BE2C (cell line): ENCODE measurements at places on chromosomes 3 and 15.

DNA sequence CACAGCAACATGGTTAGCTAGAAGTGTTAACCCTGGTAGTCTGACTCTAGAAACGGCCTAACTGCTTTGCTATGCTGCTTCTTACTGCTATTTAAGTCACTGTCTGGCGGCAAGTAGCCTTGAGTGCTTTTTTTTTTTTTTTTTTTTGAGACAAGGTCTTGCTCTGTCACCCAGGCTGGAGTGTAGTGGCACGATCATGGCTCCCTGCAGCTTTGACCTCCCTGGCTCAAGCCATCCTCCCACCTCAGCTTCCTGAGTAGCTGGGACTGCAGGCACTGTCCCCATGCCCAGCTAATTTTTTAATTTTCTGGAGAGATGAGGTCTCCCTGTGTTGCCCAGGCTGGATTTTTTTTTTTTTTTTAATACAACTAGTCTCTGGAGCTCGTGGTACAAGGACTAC is 93.2 kb downstream of the ITPR1 start:
- no peak for DNase-seq

DNA sequence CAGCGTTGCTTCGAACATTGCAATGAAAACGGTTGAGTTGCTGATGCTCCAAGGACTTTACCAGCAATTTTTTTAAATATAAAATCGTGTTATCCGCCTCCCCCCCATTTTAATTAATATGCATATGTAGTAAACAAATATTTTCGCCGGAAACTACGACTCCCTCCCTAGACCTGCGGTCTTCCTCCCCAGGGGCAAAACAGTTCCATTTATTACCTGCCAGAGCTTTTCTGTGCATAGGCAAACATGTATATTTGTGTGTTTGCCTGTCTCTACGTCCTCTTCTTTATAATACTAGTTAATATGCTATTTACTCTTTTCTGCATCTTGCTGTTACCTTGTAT is 593 bp upstream of the RSL24D1 start:
- DNase-seq = no peak

- no peak for DNase-seq
Measured at GRCh38 chr15:90879730-90880366, 4.5 kb upstream of the FES start.

DNA sequence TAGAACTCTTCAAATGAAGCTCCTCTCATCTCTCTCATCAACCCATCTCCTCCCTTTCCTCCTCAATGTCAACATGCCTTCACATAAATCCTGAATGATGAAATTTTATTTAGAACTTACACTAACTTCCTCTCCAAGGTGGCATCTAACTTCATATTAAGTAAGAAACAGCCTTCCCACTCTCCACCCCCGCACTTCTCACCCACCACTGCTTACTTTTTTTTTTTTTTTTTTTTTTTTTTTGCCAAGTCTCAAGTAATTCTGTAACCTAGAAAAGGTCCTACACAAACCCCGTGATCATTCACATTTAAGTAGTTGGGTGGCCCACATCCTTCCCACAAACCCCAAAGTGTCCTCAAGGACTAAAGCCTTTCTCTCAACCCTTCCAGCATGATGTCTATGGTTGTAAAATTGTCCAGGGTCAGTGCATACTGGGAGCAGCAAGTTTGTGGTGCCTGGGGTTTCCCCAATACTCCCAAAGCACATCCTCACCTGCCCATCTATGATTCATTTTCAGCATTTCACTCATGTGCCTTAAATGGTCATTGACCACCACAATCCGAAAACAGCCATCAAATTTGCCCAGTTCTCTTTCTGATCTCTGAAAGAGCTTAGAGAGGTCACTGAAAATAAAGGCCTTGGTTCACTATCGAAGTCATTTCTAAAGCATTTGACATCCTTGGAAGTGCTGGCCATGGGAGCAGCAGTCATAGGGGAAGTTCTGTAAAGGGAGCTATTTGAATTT is 47.2 kb downstream of the CD86 start:
- no peak for DNase-seq

DNA sequence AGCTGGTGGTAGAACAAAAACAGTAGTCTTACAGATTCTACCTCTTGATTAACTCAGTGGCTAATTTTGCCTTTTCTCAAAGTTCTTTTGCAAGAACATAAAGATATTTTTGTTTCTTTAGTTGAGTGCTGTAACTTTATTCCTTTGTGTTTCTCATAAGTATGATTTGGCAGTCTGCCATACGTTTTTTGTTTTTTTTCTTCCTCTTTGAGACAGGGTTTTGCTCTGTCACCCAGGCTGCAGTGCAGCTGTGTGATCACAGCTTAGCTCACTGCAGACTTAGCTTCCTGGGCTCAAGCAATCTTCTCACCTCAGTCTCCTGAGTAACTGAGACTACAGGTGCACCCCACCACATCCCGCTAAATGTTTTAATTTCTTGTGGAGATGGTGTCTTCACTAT is 22.4 kb downstream of the B3GNT5 start:
- DNase-seq = no peak

DNA sequence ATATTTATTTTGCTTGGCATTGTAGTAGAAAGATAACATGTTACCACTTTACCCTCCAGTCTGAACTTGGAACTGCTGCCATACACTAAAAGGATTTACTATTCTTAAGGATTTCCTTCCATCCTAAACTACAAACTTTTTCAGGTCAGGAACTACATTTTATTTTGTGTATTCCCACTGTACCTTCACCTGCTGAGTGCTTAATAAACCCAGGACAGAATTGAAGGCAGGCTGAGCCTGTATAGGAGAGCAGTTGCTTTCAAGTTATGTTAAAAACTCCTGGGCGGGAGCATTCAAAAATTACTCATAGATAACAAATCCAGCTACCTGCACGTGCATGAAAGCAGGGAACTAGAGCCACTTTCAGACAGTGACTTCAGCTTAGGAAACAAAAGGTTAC is 58.3 kb downstream of the CACNA1D start:
- DNase-seq = no peak

DNA sequence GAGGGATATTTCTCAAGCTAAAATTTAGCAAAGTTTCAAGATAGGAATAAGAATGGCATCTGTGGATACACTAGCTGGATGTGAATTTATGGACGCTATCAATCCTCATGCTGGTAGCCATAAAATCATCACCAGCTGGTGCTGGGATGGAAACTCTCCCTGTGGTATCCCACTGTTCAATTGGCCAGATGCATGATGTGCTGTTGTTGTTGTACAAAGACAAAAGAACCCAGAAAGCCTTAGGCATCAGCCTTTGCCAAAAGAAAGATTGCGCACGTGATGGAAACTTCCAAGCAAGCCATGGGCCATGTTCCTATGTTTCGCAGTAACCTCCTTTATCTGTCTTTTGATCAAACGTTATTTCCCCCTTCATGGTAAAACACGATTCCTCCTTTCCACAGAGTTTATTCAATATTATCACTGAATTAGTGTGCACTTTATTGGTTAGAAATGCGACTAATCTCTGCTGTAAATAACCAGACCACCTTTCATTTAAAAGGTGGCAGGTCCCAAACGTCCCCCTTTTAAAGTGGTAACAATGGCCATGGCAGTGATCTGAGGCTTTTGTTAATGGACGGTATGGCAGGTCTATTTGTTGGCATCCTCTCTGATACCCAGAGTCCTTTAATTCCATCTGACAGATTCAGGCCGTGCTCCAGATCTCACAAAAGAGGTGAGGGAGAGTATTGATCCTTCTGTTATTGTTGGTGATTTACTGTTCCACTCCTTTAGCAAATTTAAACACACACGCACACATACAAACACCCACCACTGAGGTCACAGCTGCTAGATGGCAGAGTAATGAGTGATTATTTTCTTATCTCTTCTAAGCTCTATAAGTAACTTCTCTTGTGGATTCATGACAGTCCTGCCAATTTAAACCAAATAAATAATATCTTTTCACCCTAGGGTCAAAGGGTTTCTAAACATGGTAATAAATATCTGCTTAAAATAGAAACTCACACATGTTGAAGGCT is 291.2 kb upstream of the KCNMB2 start:
- DNase-seq = peak; percentile 51

GRCh38 chr3:26198609-26199008 is 408.7 kb downstream of the OXSM start:
- DNase-seq = no peak

- no peak for DNase-seq
Measured at GRCh38 chr15:64149893-64150578, 1.5 kb upstream of the SNX22 start.

DNA sequence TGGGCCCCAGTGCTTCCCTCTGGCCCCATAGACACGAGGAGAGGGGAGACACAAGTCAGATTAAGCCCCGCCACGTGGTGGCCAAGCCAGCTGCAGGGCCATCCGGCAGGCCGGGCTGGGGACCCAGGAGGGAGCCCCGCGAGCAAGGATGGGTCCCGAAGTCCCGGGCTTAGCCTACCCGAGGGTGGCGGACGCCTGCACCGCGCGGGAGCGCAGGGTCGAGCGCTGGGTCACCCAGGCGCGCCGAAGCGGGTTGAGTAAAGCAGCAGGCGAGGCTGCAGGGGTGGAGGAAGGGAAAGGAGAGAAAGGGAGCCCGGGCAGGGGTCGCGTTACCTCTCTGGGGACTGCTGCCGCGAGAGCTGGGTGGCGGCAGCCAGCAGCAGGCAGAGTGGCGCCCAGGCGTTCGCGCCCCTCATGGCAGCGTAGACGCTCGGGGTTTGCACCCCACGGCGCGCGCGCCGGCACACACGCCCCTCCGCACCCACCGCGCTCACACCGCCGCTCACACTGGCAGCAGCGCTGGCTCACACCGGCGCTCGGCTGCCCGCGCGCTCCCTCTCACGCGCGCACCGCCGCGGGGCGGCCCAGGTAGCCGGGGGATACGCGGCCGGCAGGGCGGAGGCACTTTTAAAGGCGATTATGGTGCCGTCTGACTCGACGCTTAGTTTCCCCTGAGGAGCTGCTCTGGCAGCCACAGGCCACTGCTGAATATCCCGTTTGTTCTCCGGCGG is at the start of gene PCOLCE2:
Gene PCOLCE2 (minus strand): TSS at position 603 of the 731 bp plus-strand sequence. CDS start 187 bp downstream, at position 416.
- DNase-seq = peak; percentile 68

GRCh38 chr3:36494461-36495109 is 114.3 kb downstream of the STAC start:
- DNase-seq = no peak

- DNase-seq = peak; percentile 24
Measured at GRCh38 chr15:33215941-33216872, 21.7 kb upstream of the FMN1 start.

GRCh38 chr15:48861813-48862431 is 16.0 kb upstream of the EID1 start:
- peak; percentile 68 for DNase-seq

DNA sequence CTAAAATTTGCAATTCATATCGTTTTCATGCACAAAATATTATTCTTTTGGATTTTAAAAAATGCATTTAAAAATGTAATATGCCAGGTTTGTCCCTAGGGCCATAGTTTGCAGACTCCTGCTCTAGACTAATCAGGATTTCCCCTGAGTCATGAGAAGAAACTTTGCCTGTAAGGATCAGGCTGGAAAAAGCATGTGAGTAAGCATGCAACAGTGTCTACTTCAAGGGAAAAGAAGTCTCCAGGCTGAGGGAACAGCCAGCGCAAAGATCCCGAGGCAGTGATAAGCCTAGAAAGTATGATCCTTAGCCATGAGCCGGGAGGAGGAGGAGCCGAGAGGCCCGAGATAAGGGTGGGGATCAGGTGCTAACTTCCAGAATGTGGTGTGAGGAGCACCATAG is 382.8 kb upstream of the CFAP20DC start:
- DNase-seq = no peak

DNA sequence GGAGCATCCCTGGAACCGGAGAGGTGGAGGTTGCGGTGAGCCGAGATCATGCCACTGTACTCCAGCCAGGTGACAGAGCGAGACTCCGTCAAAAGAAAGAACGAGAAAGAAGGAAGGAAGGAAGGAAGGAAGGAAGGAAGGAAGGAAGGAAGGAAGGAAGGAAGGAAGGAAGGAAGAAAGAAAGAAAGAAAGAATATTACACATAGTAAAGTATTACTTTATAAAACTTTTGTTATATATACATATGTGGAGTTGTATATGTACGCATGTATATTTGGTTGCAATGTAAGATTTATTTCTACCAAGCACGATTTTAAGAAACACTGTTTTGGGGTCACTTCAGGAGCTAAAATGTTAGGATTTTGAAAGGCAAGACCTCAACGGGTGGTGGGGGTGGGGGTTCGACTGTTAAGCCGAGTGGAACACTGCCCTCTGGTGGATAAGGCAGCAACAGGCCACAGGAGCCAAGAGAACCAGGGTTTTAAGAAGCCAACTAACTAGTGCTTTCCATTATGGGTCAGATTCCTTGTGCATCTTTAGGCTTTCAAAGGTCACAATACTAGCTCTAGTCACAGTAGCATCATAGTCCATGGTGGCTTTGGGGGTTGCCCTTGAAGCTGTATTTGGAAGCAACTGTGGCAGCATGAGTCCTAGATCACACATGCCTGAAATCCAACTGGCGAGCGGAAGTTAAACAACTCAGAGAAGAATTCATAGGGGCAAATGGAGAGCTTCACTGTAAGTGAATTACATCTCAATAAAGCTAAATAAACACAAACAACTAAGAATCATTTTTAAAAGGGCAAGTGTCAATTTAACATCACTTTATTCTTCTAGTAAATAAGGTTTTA is 22.5 kb downstream of the GLB1 start:
- DNase-seq = peak; percentile 61

- DNase-seq = peak; percentile 46
Measured at GRCh38 chr15:55267401-55268175, 22.0 kb downstream of the RAB27A start.

- no peak for DNase-seq
Measured at GRCh38 chr15:74378848-74379247, 11.4 kb upstream of the CYP11A1 start.

- DNase-seq = peak; percentile 99
Measured at GRCh38 chr15:43185157-43186002, at the start of gene CCNDBP1. CCNDBP1 (plus strand) TSS chr15:43185403; CDS start chr15:43185499, 96 bp downstream.

GRCh38 chr3:39065197-39065596 is 13.4 kb downstream of the WDR48 start:
- DNase-seq = peak; percentile 10

DNA sequence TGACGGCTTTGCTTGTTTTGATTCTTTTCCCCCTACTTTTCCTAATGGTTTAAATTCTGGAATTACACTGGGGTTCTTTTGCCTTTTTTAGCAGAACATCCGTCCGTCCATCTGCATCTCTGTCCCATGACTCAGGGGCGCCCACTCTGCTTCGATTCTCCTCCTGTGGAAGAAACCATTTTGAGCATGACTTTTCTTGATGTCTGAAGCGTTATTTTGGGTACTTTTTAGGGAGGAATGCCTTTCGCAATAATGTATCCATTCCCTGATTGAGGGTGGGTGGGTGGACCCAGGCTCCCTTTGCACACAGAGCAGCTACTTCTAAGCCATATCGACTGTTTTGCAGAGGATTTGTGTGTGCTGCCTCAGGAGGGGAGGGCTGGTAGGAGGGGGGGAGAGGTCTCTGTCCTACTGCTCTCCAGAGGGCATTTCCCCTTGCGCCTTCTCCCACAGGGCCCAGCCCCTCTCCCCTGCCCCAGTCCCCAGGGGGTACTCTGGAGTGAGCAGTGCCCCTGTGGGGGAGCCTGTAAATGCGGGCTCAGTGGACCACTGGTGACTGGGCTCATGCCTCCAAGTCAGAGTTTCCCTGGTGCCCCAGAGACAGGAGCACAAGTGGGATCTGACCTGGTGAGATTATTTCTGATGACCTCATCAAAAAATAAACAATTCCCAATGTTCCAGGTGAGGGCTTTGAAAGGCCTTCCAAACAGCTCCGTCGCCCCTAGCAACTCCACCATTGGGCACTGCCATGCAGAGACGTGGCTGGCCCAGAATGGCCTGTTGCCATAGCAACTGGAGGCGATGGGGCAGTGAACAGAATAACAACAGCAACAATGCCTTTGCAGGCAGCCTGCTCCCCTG is 19.5 kb upstream of the BSN start:
- DNase-seq = peak; percentile 12

GRCh38 chr3:159418571-159419526 is 569.8 kb upstream of the IL12A start:
- no peak for DNase-seq

GRCh38 chr15:99073008-99073717 is 31.7 kb upstream of the SYNM start:
- no peak for DNase-seq
